ENCODE measurements at places on chromosomes 7 and 10.

GRCh38 chr7:3033581-3033980, 10.1 kb downstream of the CARD11 start:
- no peak for DNase-seq

DNA sequence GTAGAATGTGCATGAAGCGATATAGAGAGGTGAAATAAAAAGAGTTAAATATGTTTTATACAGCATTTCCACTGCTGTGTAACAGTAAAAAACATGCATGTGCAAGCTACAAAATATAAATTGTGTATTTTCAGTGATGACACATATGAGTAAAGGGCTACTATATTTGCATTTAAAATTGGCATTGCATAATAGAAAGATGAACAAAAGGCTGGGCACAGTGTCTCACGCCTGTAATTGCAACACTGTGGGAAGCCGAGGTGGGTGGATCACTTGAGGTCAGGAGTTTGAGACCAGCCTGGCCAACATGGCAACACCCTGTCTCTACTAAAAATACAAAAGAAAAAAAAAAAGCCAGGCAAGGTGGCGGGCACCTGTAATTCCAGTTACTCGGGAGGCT, 79.8 kb upstream of the CCDC71L start:
- DNase-seq = no peak

DNA sequence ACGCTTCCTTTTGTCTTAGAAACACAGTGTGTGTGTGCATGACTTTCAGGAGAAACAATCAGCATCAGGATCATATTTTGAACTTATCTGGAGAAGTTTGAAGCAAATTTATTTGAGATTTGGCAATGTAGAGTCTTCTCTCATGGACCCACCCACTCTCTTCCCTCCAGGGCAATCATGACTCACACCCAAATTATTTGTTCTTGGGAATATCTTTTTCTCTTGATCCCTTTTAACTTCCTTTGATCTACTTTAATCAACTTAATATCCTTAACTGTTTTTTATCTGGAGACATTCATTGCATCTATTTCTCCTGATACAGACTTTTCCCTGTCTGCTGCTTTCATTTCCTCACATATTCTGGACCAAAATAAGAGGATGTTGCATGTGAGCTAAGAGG, 1174.3 kb downstream of the GATA3 start:
- DNase-seq = no peak

GRCh38 chr7:83908526-83908925, 259.6 kb upstream of the SEMA3E start:
- DNase-seq = no peak

DNA sequence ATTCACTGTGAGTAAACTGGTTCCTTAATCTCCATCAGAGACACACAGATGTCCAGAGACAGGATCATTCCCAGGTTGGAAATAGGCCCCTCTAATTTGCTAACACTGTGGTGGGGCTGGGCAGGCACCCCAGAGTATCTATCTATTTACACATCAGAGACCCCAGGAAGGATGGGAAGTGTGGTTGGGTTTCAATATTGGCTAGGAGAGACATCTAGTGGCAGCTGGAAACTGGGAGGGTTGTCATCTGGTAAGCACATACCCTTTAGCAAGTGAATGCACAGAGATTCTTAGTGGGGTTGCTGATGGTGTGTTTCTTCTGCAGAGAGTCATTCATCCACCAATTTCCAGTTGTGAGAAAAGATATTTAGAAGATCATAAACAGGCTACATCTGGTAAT, 36.0 kb upstream of the NRG3 start:
- no peak for DNase-seq

Measured in stimulated activated CD8-positive, alpha-beta memory T cell treated with anti-CD3 and anti-CD28 coated beads, Interleukin-7, amount 100 ng/mL, for 4 hours (primary cell).